ENCODE measurements at places on chromosomes 6 and 20.

GRCh38 chr20:891706-892080 lies 24.4 kb downstream of the ANGPT4 start:
- DNase-seq: no peak

GRCh38 chr6:13354331-13355042 lies 26.1 kb upstream of the TBC1D7 start:
- DNase-seq: peak; percentile 82

DNA sequence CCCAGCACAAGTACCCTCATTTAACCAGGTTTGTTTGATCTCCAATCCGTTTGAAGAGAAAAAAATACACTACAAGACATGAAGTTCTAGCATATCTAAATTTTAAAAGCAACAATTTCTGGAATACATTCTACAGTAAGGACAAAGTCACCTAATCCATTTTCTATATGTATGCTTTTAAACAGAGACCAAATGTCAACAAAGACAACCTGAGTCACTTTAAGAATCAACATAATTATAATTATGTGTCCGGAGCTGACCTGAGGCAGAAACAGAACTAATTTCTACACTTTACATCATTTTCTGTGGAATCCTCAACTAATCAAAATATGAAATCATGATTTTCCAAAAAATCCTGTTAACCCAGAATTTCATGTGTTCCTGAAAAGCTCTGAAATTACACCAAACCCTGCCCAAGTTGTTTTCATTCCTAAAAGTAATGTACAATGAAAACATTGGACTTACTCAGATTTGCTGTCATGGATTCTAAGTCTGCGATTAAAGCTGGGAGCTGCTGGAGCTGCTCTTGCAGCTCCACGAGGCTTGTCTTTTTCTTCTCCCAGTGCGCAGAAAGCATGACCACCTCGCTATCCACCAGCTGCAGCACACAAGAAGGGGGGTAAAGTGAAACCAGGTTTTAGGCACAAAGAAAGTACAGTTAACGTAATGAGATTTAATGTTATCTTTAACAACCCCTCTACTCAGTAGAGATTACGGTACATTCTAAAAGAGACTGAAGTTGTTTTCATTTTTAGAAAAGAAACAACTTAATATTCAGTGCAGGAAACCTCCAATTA lies 35.8 kb downstream of the DTNBP1 start:
- DNase-seq: peak; percentile 42

GRCh38 chr6:53107091-53107490 lies 41.5 kb downstream of the GCM1 start:
- DNase-seq: peak; percentile 12

GRCh38 chr20:23630392-23630849 lies 7.3 kb downstream of the CST3 start:
- no peak for DNase-seq

DNA sequence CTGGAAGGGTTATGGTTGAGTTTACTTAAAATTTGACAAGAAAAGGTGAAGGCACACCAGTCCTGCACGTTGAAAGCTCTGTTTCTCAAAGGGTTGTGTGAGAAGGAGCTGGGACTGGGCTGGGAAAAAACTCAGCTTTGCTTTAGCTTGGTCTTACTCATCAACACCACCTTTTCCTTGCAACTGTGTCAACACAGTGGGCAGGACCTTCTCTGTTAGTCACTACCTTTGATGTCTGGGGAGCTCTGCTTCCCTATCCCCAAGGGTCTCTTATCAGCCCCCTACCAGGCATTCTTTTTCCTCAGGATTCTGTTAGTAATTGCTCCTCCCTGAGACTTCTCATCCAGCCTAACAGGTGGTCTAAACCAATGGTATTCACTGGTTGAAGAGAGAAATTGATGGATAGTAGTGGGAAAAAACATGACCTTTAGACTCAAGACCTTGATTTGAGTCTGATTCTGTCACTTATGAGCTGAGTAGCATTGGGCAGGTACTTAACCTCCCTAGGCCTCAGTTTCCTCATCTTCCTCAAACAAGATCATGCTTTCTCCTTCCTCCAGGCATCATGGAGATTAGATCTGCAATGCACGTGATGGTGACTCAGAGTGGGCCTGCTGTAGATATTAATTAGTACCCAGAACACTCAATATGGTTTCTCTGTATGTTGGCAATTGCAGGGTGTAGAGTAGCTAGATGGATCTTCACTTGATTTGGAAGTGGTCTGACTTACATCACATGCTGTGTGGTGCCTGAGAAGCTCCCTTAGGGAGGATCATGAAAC lies 17.2 kb upstream of the FOXA2 start:
- DNase-seq: no peak

DNA sequence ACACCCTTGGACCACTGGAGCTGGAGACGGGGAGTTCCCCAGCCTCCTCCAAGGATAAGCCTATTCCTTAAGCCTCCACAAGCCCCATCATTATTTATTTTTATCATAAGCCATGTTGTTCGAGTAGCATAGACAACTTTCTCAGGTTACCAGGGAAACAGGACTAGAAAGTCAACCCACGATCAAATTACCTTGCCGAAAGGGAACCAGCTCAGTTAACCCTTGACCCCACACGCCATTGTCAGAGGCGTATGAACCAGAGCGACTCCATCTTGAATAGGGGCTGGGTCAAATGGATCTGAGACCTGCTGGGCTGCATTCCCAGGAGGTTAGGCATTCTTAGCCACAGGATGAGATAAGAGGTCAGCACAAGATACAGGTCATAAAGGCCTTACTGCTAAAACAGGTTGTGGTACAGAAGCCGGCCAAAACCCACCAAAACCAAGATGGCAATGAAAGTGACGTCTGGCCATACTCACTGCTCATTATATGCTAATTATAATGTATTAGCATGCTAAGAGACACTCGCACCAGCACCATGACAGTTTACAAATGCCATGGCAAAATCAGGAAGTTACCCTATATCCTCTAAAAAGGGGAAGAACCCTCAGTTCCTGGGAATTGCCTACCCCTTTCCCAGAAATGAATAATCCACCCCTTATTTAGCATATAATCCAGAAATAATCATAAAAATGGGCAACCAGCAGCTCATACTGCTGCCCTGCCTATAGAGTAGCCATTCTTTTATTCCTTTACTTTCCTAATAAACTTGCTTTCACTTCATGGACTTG lies 22.4 kb downstream of the SYNJ2 start:
- DNase-seq: no peak

- peak; percentile 3 for DNase-seq
These were observed 4.9 kb downstream of the SPINT4 start for GRCh38 chr20:45727044-45727443.

DNA sequence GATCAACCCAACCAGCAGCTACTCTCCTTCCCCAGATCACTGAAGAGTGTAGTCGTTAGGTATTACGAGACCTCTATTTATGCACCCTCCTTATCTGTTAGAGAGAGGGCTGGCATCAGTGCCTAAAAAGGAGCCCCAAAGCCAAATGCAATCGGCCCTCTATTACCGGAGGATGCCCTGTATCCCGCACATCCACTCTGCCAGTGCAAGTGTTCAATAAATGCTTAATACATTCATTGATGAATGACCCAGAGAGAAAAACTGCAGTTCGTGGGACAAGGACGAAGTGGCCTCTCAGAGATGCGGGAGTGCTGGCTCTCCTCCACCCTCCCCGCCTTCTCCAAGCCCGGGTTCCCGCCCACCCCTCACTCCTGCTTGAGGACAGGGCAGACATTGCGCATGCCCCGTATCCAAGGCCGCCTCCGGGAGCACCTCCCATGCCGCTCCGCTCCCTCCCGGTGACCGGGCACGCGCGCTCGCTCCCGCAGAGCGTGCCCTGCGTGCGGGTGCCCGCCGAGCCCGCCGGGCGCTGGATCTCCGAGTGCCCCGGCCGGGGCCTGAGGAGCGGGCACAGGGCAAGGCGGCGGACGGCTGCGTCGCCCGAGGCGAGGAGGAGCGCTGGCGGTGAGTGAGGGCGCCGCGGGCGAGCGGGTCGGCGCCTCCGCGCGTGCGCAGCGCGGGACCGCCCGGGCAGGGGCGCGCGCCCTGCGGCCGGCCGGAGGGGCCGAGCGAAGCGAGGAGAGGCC lies 27.2 kb upstream of the BTBD3 start:
- peak; percentile 85 for DNase-seq

- peak; percentile 67 for DNase-seq
These were observed 1.3 kb downstream of the C20orf144 start for GRCh38 chr20:33663161-33664084.

GRCh38 chr20:63312690-63313348 lies 19.8 kb downstream of the COL20A1 start:
- DNase-seq: no peak

DNA sequence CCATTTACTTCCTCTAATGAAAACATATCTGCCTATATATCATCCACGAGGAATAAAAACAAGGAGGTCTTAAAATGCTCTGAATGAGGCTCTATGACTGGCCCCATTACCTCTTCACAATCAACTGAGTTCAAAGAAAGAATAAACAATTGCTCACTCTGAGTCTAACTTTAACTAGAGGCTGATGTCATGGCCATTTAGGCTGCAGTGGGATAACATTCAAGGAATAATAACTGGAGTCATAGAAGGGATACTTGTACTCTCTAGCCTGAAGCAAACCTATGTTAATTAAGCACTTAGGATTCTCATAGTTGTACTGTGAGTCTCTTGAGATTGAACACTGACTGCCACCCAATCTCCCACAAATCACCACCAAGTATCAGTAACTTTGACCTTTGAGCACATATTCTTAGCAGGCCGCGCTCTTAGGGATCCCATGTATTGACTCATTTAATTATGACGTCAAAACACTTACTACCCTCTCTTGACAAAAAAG lies 70.2 kb downstream of the PERP start:
- no peak for DNase-seq

GRCh38 chr20:6852478-6852877 lies 85.0 kb downstream of the BMP2 start:
- no peak for DNase-seq

DNA sequence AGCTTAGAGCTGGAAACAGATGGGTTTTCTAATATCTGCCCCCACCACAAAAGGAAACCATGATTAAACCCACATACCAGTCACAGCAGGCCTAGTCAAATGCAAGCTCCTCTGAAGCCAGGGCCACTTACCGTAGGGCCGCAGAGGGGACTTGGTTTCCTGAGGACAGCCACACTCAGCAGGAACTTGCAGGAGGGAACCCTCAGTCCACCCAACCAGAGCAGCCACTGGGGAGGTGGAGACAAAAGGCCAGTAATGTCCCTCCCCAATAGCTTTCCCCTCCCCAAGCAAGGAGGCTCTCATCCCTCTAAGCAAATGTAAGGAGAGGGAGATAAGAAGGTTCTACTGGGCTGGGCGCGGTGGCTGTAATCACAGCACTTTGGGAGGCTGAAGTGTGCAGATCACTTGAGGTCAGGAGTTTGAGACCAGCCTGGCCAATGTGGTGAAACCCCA lies 384.4 kb upstream of the JARID2 start:
- DNase-seq: no peak

DNA sequence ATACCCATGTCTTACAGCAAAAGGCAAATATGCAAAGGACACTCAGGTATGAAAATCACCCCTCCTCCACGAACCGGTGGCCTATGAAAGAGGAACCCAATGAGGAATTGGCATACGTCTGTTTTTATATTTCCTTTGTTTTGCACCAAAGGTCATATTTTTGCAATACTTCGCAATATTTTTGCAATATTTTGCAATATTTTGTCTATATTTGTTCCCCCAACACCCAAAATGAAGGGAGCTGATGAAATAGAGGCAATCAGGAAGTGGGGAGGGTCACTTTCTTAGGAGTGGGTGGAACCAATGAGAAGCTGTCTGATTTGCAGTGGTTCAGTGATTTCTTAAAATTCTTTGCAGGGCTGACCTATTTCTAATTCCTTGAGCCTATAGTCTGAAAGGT lies 296.8 kb upstream of the TSHZ2 start:
- DNase-seq: no peak

- peak; percentile 78 for DNase-seq
These were observed 65.9 kb downstream of the PTPN1 start for GRCh38 chr20:50575865-50576720.

GRCh38 chr6:1630212-1630770 lies 20.6 kb downstream of the FOXC1 start:
- DNase-seq: no peak

DNA sequence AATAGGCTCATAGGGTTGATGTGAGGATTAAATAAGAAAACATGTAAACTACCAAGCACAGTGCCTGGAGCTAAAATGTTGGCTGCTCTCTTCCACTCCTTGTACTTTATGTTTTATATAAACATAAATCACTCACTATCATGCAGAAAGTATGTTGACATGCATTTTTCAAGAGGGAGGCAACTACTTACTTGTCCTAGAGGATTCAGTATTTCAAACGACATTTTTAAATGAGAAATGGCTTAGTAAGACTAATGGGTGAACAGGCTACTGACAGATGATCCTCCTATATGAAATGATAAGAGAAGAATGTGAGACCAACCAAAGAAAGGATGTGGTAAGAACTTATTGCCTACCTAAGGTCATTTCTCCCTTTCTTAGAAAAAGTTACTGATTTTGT lies 21.0 kb downstream of the LATS1 start:
- peak; percentile 65 for DNase-seq

Measured in cardiac fibroblast (primary cell).